A549 treated with AZD2906 at 1 μM for 4 hours (cell line): ENCODE measurements at places on chromosomes 2 and 18. TPM values are rescaled to one million over a fixed set of nuclear protein-coding genes. Genes with fewer than 3 reads are reported as not detected.

Gene GATA6
- total RNA-seq = 1.3 to 1.9 TPM (median 1.8 TPM) in 5 replicates

Gene CGREF1
- total RNA-seq = 6.8 to 7.9 TPM (median 7.3 TPM) in 5 replicates

Gene REG3G
- total RNA-seq = not detected in 5 replicates

Gene CEP76
- total RNA-seq = 5.7 to 6.9 TPM (median 6.1 TPM) in 5 replicates

Gene DOK6
- not detected in 5 replicates for total RNA-seq

Gene NT5DC4
- total RNA-seq = 0.06 to 0.94 TPM in 2 of 5 replicates, not detected in the others

Gene SELENOI
- total RNA-seq = 14.5 to 17.1 TPM (median 16.0 TPM) in 5 replicates
